Naive B cell (primary cell): ENCODE measurements at places on chromosomes 11 and 22.

DNA sequence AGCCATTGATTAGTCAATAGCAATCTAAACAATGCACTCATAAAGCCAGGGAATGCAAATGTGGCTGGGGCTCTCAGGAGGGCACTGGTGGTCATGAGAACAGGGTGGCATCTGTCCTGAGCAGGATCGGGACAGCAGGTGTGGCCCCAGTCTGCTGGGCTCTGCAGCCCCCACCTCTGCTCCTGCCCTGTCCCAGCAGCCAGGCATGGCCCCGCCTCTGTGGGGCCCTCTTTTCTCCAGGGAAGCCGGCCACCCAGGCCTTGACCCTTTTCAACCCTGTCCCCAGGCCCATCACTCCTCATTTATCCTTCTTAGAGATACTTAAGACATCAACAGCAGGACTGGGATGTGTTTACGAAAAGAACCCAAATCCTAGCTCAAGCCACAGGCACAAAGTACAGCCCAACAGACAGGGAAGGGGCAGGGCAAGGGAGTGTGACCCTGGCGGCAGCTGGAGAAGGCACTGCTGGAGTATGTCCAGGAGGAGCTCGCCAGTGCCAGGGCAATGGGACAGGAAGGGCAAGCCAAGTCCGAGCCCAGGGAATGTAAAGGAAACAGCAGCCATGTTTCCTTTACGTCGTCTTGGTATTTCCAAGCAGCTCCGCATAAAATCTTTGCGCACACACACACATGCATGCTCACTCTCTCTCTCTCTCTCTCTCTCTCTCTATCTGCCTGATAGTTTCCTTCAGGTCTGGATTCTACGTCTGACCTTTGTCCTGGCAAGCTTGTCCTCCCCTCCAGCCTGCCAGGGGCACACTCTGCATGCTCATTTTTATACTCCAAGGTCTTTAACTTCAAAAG lies 59.9 kb downstream of the DGCR2 start:
- no peak overlapping the region for H3K4me3 ChIP-seq
- DNase-seq = no peak
- H3K4me1 ChIP-seq = peaks cover 7% of the 10 kb centered on the region
- H3K27me3 ChIP-seq = no peaks in the 10 kb centered on the region

GRCh38 chr11:106262852-106263251 lies 185.4 kb downstream of the AASDHPPT start:
- no peak for DNase-seq
- H3K4me3 ChIP-seq = no peak overlapping the region
- H3K36me3 ChIP-seq = peaks cover 7% of the 10 kb centered on the region
- no peaks in the 10 kb centered on the region for H3K27me3 ChIP-seq

GRCh38 chr11:36750349-36750748 lies 152.3 kb upstream of the RAG2 start:
- no peaks in the 10 kb centered on the region for H3K36me3 ChIP-seq
- H3K27ac ChIP-seq = no peak overlapping the region
- no peak overlapping the region for H3K4me3 ChIP-seq
- H3K27me3 ChIP-seq = peaks cover 14% of the 10 kb centered on the region

GRCh38 chr11:117411736-117412135 lies 84.1 kb downstream of the CEP164 start:
- peaks cover 23% of the 10 kb centered on the region for H3K36me3 ChIP-seq
- no peaks in the 10 kb centered on the region for H3K4me1 ChIP-seq
- H3K27me3 ChIP-seq = no peaks in the 10 kb centered on the region
- H3K4me3 ChIP-seq = no peak overlapping the region
- no peak for DNase-seq

DNA sequence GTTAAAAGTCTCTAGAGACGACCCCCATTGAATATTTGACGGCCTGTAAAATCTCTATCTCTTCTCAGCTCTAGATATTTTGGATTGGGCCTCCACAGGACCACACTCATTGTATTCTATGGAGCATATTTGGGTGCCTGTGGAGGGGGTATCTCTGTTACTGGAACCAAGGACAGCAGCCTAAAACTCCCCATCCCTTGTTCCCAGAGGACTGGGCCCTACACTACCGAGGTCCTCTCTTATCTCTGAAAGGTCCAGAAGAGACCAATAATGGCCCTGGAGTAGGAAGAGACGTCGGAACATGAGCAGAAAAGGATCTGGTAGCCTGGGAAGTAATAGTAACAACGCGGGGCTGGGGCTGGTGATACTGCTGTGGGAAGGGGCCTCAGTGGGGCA lies 542 bp downstream of the HPS4 start:
- H3K27ac ChIP-seq = peak overlapping the region; percentile 100
- H3K27me3 ChIP-seq = no peaks in the 10 kb centered on the region
- H3K4me3 ChIP-seq = peak overlapping the region; percentile 97
- H3K4me1 ChIP-seq = peaks cover 64% of the 10 kb centered on the region

DNA sequence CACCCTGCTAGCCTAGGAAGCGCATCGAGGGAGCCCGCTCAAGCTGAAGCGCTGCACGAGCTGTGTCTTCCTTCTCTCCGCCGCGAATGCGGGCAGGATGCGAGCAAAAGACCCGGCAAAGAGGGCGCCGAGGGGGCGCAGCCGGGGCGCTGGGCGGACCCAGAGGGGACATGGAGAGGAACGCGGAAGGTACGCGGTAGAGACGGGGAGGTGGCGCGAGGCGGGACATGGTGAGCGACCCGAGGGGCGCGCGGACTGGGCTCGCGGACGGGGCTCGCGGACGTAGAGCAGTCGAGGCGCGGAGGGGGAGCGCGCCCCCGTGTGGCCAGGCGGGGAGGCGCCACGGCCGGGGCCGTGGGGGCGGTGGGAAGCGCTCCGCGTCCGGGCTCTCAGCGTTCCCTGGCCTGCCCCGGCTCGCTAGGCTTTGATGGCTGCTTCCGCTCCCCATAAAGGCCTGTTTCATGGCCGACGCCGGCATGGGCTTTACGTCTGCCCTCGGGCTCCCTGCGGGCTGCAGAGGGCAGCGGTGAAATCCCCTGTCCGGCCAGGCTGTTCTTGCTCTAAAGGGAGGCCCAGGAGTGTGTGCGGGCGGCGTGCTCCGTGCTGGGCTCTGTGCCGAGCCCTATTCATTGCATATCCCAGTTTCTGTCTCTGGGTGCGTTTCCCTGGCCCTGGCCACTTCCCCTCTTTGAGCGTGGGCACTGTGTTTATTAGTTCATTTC lies 31.2 kb upstream of the TRIM29 start:
- DNase-seq = peak; percentile 19
- no peak overlapping the region for H3K27ac ChIP-seq
- H3K4me3 ChIP-seq = peak overlapping the region; percentile 63
- H3K36me3 ChIP-seq = no peaks in the 10 kb centered on the region
- H3K27me3 ChIP-seq = peaks cover 93% of the 10 kb centered on the region

DNA sequence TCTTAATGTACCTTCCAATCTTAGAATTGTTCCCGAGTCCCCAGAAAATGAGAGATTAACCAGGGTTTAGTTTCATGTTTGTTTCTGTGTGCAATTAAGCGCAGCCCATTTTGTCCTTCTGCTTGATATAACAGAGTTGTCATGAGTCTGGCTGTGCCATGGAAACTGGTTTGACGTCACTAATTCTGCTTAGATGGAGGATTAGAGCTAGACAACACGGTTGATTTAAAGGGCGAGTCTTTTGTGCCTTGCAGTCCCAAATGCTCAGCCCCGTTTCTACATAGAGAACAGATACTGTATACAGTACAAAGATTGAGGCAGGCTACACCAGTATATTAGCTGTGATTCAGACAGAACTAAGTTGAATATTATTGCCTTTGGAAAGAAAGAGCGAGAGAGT lies 45.5 kb upstream of the ALKBH3 start:
- H3K4me3 ChIP-seq = no peak overlapping the region
- no peak overlapping the region for H3K27ac ChIP-seq
- DNase-seq = no peak
- H3K4me1 ChIP-seq = no peaks in the 10 kb centered on the region
- H3K36me3 ChIP-seq = peaks cover 23% of the 10 kb centered on the region
- H3K27me3 ChIP-seq = no peaks in the 10 kb centered on the region

DNA sequence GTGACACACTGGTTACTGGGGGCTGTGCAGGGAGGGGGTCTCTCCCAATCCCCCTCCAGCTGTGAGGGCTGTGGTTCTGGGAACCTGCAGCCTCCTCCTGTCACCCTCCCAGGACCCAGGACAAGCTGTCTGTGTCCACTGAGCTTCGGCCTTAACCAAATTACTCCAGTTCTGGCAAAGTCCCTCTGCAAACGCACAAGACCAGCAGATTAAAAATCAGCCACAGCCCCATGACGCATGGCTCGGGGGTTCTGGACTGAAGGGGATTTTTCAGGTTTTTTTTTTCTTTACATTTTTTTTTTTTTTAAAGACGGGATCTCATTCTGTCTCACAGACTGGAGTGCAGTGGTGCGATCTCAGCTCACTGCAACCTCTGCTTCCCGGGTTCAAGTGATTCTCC lies 32.2 kb upstream of the A4GALT start:
- no peaks in the 10 kb centered on the region for H3K36me3 ChIP-seq
- no peak for DNase-seq
- H3K27ac ChIP-seq = no peak overlapping the region
- peaks cover 7% of the 10 kb centered on the region for H3K27me3 ChIP-seq

GRCh38 chr11:66386171-66387069 lies 14.9 kb upstream of the SLC29A2 start:
- no peaks in the 10 kb centered on the region for H3K36me3 ChIP-seq
- H3K27me3 ChIP-seq = peaks cover 5% of the 10 kb centered on the region
- peak overlapping the region; percentile 80 for H3K4me3 ChIP-seq
- peaks cover 10% of the 10 kb centered on the region for H3K4me1 ChIP-seq

GRCh38 chr11:11844272-11844671 lies 2.5 kb downstream of the USP47 start:
- no peaks in the 10 kb centered on the region for H3K27me3 ChIP-seq
- peak overlapping the region; percentile 72 for H3K4me3 ChIP-seq
- peaks cover 28% of the 10 kb centered on the region for H3K4me1 ChIP-seq
- DNase-seq = no peak
- H3K27ac ChIP-seq = no peak overlapping the region
- H3K36me3 ChIP-seq = no peaks in the 10 kb centered on the region

DNA sequence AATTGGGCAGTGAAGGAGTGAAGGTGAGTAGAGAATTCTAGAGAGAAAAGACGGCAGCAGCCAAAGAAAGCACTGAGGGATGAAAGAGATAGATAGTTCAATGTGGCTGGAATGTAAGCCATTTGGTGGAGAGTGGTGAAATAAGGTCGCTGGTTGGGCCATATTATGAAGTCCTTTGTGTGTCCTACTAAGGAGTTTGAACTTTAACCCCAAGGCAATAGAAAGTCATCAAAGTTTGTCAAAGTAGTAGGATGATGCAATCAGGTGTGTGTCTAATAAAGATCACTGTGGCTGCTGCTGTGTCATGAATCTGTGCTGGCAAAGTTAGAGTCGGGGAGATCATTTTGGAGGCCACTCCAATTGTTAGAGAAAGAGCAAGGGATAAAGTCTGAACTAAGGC lies 18.7 kb downstream of the RNF121 start:
- H3K4me1 ChIP-seq = peaks cover 28% of the 10 kb centered on the region
- H3K4me3 ChIP-seq = no peak overlapping the region
- no peaks in the 10 kb centered on the region for H3K27me3 ChIP-seq
- DNase-seq = no peak
- H3K27ac ChIP-seq = peak overlapping the region; percentile 65

DNA sequence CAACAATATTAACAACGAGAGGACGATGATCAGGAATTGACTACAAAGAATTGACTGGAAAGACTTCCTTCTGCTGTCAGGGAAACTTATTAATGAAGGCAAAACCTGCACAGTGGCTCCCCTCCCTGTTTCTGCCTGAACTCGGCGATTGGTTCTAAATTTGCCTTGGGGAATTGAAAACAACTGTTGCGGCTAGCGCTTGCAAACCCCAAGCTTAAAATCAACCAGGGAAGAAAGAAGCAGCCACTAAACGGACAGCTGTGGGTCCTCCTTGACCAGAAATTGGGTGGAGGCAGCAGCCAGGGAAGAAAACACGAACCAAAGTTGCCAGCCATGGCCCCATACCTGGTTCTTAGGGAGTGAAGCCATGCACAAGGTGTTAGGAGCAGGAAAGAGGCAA lies 383.5 kb upstream of the CADM1 start:
- no peak for DNase-seq
- no peak overlapping the region for H3K27ac ChIP-seq
- H3K4me3 ChIP-seq = no peak overlapping the region
- no peaks in the 10 kb centered on the region for H3K36me3 ChIP-seq
- H3K4me1 ChIP-seq = no peaks in the 10 kb centered on the region
- no peaks in the 10 kb centered on the region for H3K27me3 ChIP-seq

- no peak within 1 kb of the TSS for H3K27ac ChIP-seq
- DNase-seq = no peak
- H3K4me3 ChIP-seq = no peak within 1 kb of the TSS
- peaks cover 58% of the 10 kb centered on the region for H3K27me3 ChIP-seq
Measured at GRCh38 chr11:12377106-12377823, at the start of gene PARVA. Gene PARVA (plus strand): TSS chr11:12377571. CDS start chr11:12377648, 77 bp downstream.

- no peak overlapping the region for H3K27ac ChIP-seq
- no peaks in the 10 kb centered on the region for H3K36me3 ChIP-seq
- H3K4me3 ChIP-seq = no peak overlapping the region
- no peak for DNase-seq
- no peaks in the 10 kb centered on the region for H3K4me1 ChIP-seq
Measured at GRCh38 chr11:95143106-95143681, 53.5 kb downstream of the ENDOD1 start.

DNA sequence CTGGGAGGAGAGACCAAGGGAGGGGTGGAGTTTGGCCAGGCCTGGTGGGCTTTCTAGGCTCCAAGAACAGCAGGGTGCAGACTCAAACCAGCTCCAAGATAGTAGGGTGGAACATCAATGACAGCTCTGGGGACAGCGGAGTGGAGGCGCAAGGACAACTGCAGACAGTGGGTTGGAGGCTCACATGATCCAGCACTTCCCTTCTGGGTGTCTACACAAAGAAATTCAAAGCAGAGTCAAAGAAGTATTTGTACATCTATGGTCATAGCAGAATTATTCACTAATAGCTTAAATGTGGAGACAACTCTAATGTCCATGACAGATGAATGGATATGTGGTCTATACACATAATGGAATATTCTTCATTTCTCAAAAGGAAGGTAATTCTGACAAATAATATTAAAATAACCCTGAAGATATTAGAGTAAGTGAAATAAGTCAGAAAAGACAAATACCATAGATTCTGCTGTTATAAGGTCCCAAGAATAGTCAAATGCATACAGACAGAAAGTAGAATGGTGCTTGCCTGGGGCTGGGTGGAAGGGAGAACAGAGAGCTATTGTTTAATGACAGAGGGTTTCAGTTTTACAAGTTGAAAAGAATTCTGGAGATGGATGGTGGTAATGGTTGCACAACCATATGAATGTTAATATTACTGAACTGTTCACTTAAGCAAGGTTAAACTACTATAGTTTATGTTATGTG lies 5.5 kb upstream of the GAB4 start:
- DNase-seq = no peak
- no peaks in the 10 kb centered on the region for H3K36me3 ChIP-seq
- no peak overlapping the region for H3K27ac ChIP-seq
- peaks cover 35% of the 10 kb centered on the region for H3K27me3 ChIP-seq

- H3K27me3 ChIP-seq = peaks cover 7% of the 10 kb centered on the region
- H3K27ac ChIP-seq = no peak overlapping the region
- no peaks in the 10 kb centered on the region for H3K4me1 ChIP-seq
- H3K36me3 ChIP-seq = no peaks in the 10 kb centered on the region
- no peak for DNase-seq
Measured at GRCh38 chr11:22304337-22304961, 33.7 kb upstream of the SLC17A6 start.
